ENCODE measurements at places on chromosomes 12 and 14.

DNA sequence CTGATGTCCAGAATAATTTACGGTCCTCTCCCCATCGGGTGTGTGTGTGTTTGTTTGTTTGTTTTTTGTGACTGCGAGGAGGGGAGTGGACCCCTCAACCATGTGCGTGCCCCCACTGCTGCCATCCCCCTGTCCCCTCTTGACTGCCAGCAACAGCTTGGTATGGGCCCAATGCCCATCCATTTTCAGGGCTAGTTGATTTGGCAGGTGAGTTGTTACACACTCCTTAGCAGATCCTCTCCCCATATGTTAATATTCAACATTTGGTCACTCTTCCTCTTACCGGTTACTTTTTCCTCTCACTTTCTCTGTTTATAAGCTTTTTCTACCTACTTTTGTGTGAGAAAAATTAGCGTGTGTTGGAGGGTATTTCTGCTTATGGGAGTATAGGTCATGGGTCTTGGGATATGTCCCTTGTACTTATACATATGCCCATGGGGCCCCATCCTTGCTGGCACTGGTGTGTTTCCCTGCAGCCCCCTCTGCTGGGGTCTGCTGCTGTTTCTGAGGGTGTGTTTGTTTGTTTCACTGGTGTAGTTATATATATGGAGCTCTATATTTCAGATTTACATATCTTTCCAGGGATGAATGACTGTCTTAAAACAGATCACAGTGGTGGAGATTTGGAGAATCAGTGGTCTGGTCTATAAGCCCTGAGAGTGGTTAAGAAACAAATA is 33.8 kb downstream of the ZFHX2 start:
- DNase-seq = no peak

DNA sequence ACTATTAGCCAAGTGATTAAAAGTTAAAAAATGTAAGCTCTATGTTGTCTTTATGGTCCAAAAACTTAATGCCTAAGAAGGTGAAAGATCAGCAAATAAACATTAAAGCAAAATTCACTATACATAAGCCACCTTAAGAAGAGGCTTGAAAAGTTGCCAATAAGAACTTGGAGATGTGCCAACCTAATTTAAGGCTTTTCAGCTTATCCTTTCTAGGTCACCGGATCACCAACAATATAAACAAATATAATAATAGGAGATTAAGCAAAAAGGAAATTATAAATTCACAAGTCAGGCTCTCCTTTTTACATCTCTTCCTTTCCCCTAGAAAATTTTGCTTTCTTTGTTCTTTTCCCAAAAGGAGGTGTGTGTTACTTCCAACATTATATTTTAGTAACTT is 30.9 kb downstream of the SLC2A3 start:
- DNase-seq = no peak

- DNase-seq = no peak
These were observed 138.2 kb upstream of the TSPAN8 start for GRCh38 chr12:71295953-71296352.

- no peak for DNase-seq
These were observed 1217.9 kb downstream of the VRK1 start for GRCh38 chr14:98014851-98015615.

DNA sequence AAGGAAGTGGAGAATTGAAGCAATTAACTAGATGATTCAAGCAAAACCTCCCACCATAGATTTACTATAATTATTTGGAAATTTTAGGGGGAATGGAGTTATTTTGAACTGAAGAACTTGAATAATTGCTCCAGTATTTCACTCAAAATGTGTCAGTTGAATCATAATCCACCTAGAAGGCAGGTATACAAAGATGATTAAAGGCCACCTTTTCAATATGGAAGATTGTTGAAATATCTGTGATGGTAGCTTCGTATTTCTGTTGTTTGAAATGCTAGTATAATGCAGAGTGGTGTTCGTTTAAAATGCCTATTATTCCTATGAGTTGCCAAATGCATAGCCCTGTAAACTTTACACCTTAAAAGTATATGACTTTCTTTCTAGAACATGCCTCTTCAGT is 3.1 kb downstream of the HMGA2 start:
- no peak for DNase-seq

GRCh38 chr14:96507723-96508122 is 5.5 kb downstream of the PAPOLA start:
- DNase-seq = no peak

GRCh38 chr12:64760808-64761573 is 1.8 kb upstream of the GNS start:
- no peak for DNase-seq

DNA sequence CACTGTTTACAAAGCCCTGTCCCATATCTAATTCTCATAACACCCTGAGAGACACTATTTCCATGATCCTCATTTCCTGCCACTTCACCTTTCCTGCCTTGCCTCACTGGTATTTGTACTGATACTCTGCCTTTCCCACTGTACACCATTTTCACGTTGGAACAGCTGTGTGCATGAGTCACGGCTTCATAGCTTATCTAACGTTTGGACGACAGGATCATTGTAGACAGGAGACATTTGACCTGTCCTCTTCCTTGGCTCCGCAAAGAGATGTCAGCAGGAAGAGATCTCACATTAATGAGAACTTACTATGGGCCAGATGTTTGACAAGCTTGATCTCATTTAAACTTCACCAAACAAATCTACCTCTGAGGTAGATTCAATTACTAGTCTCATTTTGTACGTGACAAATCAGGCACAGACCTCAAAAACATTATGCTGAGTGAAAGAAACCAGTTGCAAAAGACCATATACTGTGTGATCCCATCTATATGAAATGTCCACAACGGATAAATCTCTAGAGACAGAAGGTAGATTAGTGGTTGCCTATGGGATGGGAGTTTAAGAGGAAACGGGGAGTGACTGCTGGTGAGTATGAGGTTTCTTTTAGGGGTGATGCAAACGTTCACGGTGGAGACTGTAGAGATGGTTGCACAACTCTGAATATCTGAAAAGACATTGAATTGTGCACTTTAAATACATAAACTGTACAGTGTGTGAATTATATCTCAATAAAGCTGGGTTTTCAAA is 71.2 kb downstream of the KCNK13 start:
- DNase-seq = no peak

GRCh38 chr12:2697057-2697800 is 97.5 kb upstream of the FKBP4 start:
- DNase-seq = no peak

GRCh38 chr14:100340423-100340813 is 17.3 kb downstream of the SLC25A47 start:
- no peak for DNase-seq

DNA sequence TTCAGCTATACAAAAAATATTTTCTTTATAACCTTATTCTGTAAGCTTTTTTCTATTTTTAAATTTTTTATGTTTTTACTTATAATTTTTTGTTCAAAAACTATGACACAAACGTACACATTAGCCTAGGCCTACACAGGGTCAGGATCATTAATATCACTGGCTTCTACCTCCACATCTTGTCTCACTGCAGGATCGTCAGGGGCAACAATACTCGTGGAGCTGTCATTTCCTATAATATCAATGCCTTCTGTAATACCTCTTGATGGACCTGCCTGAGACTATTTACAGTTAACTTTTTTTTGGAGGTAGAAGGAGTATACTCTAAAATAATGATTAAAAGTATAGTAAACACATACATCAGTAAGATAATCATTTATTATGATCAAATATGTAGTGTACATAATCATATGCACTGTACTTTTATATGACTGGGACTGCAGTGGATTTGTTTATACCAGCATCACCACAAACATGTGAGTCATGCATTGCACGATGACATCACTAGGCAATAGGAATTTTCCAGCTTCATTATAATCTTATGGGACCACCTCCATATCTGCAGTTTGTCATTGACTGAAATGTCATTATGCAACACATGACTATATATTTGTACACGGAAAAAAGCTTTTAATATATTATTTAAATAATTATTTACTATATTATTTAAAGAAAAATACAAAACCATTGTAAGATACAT is 18.5 kb upstream of the PMCH start:
- DNase-seq = no peak

DNA sequence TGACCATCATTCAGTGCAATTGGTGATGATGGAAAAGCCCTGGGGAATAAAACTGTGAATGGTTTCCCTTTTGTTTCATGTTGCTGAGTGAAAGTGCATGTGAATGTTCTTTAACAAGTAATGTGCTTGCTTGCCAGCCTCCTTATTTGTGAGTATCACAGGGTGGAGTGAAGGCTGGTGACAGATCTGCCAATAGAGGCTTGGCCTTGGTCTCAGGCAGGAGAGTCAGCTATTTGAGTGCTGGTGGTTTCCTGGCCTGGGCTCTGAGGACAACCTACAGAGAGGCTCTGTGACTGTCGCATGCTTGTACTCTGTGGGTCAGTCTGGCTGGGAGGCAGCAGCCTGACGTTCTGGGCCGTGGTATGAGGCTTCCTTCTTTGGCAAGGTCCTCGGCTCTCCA is 20.7 kb downstream of the KRT85 start:
- no peak for DNase-seq

DNA sequence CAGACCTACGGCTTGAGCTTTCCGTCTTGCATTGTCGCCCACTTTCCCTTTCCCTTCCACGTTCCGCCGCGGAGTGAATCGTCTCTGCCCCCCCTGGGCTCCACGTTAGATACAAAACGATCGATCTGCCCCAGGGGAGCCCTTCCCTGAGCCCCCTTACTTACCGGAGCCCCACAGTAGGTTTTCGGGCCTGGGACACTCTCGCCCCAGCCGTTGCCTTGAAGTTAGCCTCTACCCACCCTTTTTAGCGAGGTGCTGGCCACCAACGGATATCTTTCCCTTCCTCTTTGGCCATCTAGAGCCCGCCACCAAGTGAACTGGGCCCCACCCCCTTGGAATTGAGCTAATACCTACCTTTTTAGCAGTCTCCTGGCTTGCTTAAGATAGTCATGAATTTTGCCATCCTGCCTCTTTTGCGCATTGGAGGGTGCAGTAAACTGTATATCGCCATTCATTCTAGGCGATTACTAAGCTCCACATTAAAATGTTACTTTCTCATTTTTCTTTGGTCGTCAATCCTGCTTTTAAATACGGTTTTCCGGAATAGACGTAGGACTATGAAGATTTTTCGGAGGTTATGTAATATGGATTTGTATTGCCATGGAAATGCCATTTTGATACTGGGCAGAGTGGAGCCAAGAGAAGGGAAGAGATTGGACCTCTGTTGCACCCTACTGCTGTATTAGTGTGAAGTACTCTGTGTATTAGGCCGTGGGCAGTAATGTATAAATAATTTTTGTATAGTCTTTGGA is 764 bp downstream of the RBM25 start:
- no peak for DNase-seq

DNA sequence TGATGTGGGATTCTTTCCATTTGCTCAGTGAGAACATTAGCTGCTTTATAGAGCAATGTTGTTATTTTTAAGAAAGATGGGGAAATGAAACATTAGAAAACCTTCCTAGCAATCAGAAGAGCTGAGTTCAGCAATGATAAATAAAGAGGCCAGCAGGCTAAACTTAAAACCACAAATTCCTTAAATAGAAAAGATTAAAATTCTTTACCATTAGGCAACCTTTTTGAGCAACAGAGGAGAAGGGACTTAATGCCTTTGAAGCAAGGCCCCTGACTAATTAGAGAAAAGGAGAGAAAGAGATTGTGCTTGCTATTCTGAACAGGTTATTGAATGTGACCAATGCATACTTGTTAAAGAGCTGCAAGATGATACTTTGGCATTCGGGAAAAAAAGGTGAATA is 160.8 kb upstream of the LMO3 start:
- DNase-seq = no peak
